ENCODE measurements at places on chromosomes 4 and X.

GRCh38 chr4:40710484-40711254 lies 39.1 kb upstream of the NSUN7 start:
- no peak for DNase-seq

DNA sequence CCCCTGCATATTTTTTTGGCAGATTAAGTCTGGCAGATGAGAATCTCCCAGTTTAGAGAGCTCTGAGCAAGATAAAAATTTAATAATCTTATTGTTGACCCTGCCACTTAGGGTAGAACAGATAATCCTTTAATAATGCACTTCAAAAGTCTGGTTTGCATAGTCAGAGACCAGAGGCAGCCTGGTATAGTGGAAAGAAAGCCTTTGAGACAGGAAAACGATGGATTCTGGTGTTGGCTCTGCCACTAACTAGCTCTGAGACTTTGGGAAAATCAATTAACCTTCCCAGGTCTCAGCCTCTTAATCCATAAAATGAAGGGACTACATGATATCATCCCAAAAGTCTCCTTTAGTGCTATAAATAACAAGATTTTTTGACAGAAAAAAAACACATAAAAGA lies 824.5 kb downstream of the STIM2 start:
- no peak for DNase-seq

DNA sequence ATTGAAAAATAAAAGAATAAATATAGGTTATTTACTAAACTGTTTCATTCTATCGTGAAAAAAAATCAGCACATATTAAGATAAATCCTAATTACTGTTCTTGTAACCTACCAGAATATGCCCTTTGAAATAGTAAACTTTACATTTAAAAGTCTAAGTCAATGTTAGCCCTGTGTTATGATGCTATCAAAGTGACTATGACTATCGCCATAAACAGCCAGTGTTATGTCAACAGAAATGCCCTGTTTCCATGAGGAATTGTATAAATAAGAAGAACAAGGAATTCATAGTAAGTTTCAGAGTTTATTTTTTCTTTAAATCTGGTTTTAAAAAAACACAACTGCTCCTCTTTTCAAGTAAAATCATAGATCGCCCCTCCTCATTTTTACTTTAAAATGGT lies 11.4 kb downstream of the NR3C2 start:
- DNase-seq, result no peak

DNA sequence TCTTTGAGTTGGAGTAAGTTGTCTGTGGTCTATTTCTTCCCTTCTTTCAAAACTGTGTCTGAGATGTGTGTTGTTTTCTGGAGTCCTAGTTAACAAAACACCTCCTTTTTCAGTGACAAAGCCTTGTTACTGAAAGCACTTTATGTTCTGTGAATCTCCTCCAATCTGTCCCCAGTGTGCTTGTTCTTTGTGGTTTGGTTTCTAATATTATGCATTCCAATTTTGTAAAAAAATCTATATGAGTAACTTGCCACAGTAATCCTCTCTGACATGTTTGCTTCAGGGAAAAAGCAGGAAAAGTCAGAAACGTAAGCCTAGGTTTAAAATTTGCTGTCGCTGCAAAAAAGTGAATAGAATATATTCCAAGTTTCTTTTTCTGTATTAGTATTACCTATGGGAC lies 12.4 kb downstream of the PRRG1 start:
- no peak for DNase-seq

- no peak for DNase-seq
Observed at GRCh38 chrX:68953331-68953730, 124.5 kb downstream of the EFNB1 start.

- DNase-seq, result peak; percentile 72
Observed at GRCh38 chrX:50913520-50913919, 3.0 kb downstream of the BMP15 start.

DNA sequence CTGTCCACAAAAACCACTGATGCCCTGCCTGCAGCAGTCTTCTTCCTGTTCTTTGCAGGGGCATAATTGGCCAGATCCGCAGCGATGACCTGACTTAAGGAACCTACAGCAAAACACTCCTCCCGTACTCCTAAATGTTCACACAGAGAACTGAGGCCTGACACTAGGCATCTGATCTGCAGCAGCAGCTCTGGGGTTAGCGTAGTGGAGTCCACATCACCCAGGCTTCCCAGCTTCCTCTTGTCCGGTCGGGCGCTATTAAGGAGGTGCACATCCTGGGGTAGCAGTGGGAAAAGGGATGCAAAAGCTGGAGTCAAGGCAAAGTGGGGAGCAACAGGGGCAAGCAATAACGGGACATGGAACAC lies 758 bp downstream of the SCFD2 start:
- peak; percentile 34 for DNase-seq

- no peak for DNase-seq
Observed at GRCh38 chr4:114282937-114283336, 303.5 kb upstream of the ARSJ start.

DNA sequence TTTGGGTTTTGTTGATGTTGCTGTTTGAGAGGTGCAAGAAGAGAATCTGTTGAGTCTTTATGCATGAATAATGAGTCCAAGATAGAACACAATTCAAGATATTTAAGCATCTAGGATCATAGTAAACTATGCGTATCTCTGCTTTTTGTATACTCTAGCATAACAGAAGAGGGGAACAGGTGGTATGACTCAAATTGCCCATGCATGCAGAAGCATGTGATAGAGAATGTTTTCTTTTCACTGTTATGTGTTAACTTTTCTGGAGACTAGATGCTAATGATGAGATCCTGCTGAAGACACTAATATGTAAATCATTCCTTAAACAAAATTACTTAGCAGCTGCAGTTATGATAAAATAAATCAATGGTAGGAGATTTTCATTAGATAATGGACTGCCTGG lies 165.3 kb upstream of the FTHL17 start:
- no peak for DNase-seq

DNA sequence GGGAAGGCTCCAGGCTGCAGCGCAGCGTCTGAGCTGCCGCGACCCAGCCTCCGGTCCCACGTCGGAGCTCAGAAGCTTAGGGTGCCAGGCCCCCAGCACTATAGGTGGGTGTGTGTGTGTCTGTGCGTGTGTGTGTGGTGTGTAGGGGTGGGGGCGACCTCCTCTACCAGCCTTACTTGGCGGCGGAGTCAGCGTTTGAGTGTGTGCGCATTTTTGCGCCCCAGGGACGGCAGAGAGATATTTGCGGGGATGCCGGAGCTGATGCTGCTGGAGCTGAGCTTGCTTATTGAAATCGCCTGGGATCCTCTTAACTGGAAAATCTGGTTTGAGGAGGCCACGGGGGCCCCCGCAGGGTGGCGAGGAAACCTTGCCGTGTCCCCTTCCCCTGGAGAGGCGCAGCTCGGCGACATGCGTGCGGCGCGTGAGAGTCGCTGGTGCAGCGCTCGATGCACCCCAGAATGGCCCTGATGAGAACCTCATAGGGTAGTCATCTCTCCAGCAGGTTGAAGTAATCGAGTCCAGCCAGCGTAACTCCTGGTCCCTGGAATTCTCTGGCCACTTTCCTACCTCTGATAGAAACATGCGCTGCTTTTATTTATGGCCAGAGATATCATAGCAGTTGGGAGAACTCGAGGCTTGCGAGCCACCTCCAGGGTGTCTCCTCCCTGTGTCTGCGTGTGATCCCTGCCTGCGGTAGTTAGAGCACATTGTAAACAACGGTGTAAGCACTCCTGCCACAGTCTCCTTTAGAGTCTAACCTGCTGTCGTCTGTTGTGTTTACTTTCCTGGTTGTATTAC lies 2.7 kb downstream of the ADGRL3 start:
- DNase-seq, result peak; percentile 82

- no peak for DNase-seq
Observed at GRCh38 chr4:121693450-121693849, 3.3 kb downstream of the ANXA5 start.

GRCh38 chr4:28947374-28947773 lies 1772.8 kb upstream of the PCDH7 start:
- DNase-seq, result no peak

DNA sequence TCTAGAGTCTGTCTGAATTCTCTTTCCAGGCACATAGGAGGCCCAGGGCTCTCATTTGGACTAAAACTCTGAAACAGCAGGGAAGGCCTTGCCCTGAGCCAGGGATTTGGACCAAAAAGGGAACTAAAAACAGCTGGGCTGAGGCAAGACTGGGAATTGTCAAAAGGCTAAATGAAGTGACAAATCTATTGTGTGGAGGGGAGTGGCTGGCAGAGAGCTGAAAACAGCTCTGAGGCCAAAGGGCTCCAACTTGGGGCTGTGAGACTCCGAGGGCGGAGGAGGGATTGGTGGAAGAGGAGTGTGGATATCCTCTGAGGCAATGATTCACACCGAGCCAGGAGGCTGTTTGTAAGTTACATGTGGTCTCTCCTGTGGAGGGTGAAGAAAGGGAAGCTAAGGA lies 63.2 kb downstream of the PHEX start:
- peak; percentile 6 for DNase-seq

DNA sequence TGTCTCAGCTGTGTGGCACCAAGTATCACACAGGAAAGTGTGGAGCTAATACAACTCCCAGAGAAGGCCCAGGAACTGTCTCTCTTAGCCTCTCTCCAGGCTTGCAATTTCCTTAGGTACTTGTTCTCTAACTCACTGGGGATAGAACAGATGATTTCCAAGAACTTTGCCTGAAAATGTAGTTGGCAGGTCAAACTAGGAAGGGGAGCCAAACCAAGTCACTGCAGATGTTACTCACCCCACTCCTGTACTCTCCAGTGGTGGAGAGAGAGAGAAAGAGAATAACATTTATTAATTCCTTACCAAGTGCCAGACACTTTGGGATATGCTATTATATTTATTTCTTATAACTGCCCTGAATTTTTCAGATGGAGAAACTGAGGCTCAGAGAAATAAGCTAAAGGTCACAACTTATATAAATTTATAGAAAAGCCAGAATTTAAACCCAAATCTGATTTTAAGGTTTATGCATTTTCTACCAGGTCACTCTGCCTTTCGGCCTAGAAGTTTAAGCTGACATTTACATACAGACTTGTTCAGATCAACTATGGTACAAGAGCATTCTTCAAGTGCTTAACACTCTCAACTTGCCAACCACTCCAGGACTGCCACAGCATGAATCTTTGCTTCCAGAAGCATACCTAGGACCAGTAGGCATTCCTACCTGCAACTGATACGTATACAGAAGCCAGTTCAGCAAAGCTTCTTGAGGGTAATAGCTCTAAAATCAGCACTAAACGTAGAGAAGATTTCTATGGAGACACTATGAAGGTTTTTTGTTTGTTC lies 248.6 kb upstream of the ETNPPL start:
- no peak for DNase-seq

GRCh38 chrX:121666171-121666570 lies 618.8 kb downstream of the GLUD2 start:
- DNase-seq, result no peak

- DNase-seq, result no peak
Observed at GRCh38 chrX:125621588-125621927, 301.9 kb downstream of the TEX13C start.

DNA sequence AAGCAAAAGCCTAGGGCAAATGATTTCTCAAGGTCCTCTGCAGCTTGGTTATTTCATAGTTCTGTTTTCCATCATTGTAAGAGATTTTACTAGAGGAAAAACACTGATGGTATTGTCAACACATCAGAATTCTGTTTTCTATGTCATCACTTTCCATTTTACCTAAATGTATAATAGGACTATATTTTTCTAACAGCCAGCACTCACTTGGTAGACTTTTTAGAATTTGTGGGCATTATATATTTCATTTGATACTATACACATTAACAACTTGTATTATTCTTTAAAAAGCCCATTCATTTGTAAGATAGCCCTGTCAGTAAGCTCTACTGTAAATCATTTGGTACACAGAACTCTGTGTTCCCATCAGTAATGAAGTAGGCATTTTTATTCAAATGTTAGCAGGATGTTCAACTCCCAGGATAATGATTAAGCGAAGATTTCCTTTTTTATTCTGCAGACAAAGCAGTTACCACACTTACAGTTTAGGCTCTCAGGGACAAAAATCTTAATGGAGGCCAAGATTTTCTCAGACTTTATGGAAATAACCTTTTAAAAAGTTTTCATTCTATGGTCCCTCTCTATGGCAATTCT lies 143.6 kb upstream of the TEX13C start:
- no peak for DNase-seq

DNA sequence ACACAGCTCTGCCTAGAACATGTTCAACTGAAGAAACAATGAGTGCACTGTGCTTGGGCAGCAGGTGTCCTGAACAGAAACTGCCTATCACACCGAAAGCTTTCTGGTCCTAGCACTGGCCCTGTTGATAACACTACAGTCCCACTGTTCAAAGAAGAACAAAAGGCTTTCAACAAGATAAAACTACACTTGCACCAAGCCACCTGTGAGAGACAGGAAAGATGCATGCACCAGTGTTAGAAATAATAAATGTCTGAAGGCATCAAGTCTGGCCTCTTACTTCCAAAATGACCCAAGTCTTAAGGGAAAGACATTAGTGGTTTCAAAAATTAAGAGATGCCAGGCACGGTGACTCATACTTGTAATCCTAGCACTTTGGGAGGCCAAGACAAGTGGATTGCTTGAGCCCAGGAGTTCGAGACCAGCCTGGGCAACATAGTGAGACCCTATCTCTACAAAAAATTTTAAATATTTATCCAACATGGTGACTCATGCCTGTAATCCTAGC lies 68.7 kb downstream of the APBB2 start:
- no peak for DNase-seq

DNA sequence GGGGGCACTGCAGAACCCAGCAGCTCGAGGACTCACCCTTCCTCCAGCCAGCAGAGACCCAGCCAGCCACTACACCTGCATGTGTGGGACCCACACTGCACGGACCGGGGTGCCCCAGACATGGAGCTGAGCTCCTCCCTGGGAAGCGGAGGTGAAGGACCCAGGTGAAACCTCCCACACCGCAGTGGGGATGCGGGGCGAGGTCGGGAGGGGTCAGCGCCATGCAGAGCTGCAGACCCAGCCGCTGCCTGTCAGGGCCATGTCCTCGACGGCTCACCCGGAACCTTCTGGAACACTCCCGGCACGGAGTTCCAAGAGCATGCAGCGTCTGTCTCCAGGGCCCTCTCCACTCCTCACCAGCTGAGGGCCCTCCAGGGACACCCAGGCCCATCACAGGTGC lies 42.6 kb downstream of the GAK start:
- DNase-seq, result no peak

DNA sequence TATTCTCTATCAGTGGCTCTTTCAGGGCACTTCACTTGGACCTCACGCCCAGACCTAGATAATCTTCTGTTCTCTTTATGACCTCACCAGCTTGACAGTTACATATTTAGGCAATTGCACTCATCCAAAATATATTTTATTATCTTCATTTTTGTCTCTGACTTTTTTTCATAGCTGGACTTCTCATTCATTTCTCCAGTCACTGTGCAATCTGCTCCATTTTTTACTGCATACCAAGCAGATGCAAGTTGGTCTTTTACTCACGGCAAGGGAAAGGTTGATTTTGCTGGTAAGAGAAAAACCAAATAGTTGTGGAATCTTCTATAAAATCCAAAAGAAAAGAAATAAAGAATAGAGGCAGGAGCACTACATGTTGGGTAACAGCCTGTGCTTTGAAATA lies 31.7 kb downstream of the MAD2L1 start:
- DNase-seq, result no peak

GRCh38 chr4:1983846-1984405 lies 24.8 kb downstream of the NELFA start:
- DNase-seq, result no peak

All from kidney capillary endothelial cell (primary cell).